ENCODE measurements at places on chromosomes 2 and 18. TPM values are rescaled to one million over a fixed set of nuclear protein-coding genes. Genes with fewer than 3 reads are reported as not detected.

MYOM1 gene
- not detected for total RNA-seq

DNA sequence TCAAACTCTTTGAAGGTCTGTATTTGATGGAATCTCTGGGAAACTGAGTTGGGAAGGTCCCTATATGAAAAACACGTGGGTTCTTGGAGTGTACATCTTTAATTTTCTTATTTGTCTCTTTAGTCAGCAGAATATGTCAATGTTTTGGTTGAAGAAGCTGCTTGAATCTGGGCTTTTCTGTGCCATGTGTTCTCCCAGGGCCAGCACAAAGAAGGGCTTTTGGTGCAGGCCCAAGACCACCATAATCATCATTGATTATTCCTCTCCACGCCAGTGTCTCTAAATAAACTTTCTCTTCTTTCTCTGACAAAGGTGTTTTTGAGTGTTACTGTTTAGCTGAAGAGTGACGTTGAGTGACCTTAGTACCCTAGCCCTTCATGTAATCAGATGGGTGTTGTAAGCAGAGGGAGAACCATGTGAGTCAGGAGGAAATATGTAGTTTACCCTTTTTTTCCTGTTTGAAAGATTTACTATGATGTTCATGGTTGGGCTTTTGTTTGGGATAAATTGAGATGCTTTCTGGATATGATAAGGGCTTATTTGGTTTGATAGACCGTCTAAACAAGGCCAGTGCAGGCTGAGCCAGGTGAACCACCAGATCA is 11.6 kb upstream of the TNP1 start:
- DNase-seq, result no peak

STPG4 gene
- 0.53 TPM for total RNA-seq

DNA sequence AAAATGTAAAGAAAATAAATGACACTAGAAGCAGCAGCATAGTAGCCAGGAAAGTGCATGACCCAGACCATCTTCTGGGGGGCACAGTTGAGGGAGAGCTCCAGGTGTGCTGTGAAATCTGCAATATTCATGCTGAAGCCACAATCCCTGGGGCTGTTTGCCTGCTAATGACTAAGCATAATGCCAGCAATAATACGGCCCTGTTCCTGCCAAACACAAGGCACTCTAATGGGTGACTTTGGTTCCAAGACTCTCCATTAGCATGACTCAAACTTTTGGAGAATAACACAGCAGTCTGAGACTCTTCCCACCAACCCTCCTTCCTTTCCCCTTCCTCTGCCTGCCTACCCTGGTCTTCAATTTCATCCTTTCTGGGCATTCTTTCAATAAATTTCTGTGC is 77.9 kb upstream of the DOCK10 start:
- no peak for DNase-seq

DNA sequence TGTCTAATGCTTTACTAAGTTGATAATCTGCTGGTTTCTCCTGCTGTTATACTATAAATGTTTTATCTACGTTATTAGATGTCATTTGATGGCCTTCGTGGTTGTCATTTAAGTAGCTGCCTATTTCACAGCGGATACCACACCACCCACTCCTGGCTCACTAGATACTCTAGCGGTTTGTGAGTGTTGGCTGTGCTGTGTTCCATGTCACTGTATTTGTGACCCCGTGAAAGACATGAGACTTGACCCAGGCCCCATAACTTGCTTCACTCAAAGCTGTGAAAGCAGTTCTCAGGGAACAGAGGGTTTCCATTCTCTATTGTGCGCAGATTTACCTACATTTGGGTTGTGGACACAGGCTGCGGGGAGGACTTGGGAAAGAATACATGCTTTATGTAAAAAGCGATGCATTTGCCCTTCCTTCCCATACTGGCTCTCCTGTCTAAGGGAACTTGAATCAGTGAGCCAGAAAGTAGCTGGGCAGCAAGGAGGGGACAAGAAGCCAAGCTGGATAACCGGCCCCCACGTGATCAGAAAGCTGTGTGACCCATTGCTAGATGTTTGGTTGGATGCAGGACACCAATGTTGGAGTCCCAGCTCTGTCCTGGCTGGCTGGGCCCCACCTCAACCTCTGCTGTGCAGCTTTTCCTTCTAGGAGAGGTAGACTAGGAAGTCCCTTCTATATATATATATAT is 52.2 kb downstream of the PLB1 start:
- no peak for DNase-seq

- no peak for DNase-seq
These were observed 28.4 kb downstream of the GREB1L start for GRCh38 chr18:21270453-21270852.

DNA sequence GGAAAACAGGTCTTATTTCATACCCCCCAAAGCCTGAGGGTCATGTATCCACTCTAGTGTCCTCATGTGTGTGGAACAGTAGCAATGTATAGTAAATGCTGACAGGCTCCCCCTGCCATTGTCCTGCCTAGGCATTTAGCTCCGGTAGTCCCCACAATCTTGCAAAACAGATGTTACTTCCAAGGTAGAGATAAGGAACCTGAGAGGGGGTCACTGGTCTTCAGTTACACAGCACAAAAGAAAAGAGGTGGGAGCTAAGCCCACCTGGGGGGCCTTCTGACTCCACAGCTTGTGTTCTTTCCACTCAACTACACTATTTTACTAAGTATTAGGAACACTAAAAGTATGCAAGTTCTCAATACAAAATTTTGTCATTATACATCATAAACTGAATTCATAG is 17.4 kb upstream of the FECH start:
- DNase-seq, result no peak

KCNE4 gene
- total RNA-seq, result not detected

EGR4 gene
- not detected for total RNA-seq

NEURL3 gene
- total RNA-seq, result not detected

- peak; percentile 82 for DNase-seq
These were observed 652 bp downstream of the ITPRID2 start for GRCh38 chr2:181891966-181892798.

DNA sequence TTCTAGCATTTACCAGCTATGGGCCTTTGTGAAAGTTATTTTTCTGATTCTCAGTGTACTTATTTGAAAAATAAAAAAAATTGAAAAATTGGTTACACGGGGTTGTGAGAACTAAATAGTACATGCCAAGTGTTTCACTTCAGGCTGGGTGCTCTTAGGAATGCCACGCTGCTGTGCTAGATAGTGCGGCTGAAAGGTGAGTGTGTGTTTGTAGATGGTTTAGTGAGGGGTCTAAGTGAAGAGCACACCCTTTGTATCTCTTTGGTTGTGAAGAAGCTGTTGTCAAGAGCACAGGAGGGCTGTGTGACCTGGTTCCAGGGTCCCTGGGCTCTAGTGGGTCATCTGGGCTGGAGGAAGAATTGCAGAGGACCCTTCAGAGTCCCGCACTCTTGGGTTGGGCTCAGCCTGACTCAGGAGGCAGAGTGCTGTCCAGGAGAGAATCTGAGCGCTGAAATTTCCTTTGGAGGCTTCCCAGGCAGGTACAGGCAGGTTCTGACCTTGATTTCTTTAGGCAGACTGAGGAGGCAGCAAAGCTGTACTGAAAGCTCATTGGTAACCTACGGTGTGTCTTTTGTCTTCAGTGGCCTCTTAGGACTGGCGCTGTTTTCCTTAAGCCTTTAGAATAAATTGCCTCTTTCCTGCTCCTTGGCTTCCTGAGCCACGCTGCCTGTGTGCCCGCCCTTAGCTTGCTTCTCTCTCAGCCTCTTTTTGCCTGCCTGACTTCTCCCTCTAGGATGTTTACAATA is 44.4 kb downstream of the MAP4K4 start:
- peak; percentile 68 for DNase-seq

DNA sequence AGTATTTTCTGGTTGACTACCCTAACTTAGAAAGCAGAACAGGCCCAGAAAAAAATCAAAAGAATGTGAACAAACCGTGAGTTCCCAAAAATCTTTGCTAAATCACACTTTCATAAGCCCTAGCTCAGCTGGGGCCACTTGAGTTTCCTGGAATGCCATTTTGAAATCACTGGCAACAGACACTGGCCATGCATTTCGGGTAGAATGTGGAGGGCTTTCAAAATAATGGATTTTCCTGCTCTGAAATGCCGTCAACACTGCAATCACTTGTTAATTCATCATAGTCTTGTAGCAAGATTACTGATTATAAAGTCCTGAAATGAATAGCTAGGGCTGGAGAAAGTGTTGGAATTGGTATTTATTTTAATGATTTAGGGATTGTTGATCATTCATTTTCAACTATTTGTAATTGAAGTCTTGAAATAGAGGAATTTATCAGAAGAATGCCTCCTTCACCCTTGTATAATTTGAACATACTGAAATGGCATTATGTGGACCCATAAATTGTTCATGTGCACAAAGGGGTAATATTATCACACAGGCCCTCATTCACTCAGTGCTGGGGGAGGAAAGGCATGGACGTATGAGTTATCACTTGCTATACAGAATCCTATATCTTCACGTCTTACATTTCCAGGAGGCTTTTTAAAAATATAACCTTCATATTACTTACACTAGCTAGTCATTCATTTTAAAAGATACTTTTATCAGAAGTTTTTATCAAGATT is 134.8 kb downstream of the DTNA start:
- DNase-seq, result no peak

GRCh38 chr2:1742301-1742680 is 2.0 kb downstream of the PXDN start:
- DNase-seq, result no peak

RAD51AP2 gene
- not detected for total RNA-seq

DNA sequence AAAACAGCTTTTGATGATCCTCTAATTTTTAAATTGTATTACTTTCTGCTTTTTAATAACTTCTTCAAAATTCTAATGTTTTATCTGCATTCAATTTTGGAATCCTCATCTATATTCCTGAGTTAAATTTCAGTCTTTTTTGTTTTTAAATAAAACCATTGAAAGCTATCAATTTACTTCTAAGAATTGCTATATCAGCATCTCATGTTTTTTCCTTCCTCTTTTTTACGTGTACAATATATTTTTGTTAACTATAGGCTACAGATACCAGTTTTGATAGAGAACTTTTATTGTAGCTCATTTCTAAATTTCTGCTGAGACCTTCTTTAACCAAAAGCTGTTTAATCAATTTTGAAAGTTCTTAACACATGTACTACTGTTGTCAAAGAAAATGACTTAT is 84.5 kb downstream of the SS18 start:
- no peak for DNase-seq

LYG1 gene
- total RNA-seq, result 0.35 TPM

All from endothelial cell of umbilical vein (primary cell).